ENCODE measurements at places on chromosomes 2 and 18.

GRCh38 chr2:124080281-124081153 lies 55.4 kb downstream of the CNTNAP5 start:
- no peak for DNase-seq

- DNase-seq = no peak
Measured at GRCh38 chr2:152761214-152761613, 42.8 kb downstream of the ARL6IP6 start.

DNA sequence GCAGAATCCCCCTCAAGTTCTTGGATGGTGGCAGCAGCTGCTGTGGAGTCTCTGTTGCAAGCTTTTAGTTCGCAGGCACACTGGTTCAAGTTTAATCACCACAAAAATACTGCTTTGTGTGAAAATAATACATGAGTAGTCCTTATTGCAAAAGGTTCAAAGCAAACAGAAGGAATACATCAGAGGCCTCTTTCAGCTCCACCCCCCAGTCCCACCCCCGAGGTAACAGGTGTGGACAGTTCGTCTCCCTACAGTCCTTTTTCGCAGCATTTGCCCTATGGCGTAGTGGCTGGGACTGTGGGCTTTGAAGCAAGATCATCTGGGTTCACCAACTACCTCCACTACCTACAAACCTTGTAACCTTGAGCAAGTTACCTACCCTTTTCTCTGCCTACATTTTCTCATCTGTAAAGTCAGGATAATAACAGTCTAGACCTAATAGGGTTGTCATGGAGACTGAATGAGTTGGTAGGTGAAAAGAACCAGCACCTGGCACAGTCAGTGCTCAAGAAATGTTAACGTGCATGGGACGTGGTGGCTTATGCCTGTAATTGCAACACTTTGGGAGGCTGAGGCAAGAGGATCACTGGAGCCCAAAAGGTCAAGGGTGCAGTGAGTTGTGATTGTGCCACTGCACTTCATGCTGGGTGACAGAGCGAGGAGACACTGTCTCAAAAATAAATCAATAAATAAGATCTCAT lies 61.7 kb downstream of the TCF7L1 start:
- DNase-seq = no peak

DNA sequence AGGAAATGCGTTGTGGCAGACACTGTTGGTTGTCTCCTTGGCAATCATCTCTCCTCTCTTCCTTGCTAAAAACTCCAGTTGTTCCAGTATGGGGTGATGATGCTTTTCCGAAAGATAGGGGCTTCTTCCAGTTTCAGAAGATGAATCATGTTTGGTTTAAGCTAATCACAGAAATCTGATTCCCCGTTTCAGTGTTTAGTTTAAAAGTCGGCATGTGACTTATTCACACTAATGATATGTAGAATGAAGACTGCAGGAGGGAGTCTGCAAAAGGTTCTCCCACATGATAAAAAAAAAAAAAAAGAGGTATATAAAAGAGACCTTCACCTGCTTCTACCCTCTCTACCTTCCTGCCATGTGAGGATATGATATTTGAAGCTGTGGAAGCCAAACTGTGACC lies 239.0 kb upstream of the SIX2 start:
- no peak for DNase-seq

DNA sequence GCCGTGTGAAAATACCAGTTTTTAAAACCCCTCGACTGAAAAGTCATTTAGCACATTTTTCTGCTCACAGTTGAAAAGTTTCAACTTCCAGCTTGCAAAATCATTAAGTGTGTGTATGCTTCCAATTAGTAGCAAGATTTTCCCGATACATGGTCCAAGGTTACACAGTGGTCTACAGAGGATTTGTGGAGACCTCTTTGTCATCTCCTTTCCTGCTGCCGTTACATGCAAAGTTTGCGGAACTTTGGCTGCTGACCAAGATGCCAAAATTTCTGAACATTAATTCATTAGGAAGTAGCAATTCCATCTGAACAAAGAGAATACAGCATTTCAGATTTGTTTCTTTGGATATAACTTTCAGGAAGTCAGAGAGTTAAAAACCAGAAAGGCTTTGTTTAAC lies 474.6 kb downstream of the PLCL1 start:
- no peak for DNase-seq

DNA sequence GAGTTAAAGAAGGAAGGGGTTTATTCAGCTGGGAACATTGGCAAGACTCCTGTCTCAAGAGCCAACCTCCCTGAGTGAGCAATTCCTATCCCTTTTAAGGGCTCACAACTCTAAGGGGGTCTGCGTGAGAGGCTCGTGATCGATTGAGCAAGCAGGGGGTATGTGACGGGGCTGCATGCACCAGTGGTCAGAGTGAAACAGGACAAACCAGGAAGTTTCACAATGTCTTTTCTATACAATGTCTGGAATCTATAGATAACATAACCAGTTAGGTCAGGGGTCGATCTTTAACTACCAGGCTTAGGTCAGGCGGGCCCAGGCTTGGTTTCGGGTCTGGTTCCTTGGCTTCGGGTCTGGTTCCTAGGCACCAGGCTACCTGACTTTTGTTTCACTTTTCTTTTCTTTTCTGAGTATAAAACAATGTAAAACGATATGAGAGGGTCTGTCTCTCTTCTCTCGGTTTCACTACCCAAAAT lies 30.1 kb upstream of the LIPG start:
- no peak for DNase-seq

- no peak for DNase-seq
Measured at GRCh38 chr2:45822272-45822630, 170.8 kb downstream of the PRKCE start.

DNA sequence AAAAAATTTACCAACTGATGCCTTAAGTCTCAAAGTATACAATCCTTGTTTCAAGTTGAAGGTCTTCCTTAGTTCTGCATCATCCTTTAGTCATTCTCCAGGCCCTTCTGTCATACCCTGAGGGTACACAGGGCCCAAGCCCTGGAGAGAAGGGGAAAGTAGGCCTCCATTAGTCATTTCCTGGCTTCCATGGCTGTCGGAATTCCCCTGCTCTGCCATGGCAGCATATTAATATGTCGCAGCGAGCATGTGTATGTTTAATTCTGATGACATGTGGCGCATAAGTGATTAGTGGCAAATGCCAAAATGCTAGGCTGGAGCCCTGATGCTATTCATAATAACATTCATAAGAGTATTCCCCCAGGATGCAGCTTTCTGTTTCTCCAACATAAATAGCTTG lies 22.1 kb downstream of the GPR39 start:
- DNase-seq = no peak

- no peak for DNase-seq
Measured at GRCh38 chr2:203889944-203890343, 22.4 kb downstream of the CTLA4 start.

DNA sequence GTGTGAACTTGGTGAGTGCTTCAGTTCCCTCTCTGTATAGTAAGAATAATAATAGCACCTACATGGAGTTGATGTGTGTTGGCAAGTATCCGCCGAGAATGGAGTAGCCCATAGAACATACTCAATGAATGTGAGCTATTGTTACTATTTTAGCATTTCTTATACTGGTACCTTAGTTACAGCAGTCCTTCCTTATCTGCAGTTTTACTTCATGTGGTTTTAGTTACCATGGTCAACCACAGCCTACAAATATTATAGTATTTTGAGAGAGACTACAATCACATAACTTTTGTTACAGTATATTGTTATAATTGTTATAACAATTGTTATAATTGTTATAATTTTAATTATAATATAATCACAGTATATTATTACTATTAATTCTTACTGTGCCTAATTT lies 152.5 kb upstream of the RASGRP3 start:
- DNase-seq = no peak

GRCh38 chr2:217179854-217180253 lies 320.0 kb upstream of the TNP1 start:
- DNase-seq = no peak

DNA sequence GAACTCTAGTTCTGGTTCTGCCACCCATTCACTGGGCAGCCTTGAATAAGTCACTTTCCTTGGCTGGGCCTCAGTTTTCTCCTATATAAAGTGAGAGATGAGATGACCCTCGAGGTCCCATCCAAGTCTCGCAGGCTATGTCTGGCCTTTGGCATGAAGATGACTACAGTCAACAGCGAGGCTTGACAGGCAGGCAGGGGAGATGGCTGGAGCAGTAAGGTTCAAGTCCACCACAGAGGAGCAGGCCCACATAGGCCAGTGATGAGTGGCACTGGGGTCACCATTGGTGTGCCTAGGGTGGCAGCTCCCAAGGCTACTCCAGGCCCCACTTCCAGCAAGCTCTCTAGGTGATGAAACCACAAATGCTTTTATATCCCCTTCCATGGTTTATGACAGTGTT lies 161.4 kb downstream of the ZFP36L2 start:
- no peak for DNase-seq

DNA sequence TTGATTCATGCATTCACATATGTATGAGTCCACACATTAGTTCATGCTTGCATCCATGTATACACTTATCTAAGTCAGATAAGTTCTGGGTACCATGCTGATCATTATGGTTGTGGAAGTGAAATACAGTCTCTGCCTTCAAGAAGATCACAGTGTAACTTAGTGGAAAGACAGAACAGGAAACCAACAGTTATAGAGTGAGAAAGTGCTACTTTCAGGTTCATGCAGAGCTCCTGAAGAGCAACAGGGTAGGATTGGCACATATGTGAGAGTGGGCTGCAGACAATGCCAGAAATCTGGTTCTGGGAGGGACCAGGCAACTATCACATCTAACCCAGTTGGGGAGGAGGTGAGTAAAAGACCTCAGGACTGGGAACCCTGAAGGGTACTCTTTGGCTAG lies 35.4 kb upstream of the PGAP1 start:
- DNase-seq = no peak

DNA sequence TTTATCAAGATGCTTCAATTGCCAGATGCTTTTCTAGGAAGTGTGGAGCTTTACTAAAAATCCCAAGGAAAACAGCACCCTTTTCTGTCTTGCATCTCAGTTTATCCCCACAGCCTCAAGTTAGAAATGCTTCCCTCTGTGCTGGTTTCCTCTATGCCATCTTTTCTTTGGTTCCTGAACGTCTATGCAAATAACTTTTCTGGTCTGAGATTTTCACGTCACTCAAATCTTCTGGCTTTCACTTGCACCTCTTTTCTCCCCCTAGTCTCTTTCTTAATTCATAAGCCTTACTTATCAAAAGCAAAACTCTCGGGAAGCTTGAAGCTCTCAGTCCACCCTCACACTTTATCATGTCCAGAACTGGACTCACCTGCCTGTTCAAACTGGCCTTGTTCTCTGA lies 33.9 kb downstream of the ARHGAP25 start:
- no peak for DNase-seq

DNA sequence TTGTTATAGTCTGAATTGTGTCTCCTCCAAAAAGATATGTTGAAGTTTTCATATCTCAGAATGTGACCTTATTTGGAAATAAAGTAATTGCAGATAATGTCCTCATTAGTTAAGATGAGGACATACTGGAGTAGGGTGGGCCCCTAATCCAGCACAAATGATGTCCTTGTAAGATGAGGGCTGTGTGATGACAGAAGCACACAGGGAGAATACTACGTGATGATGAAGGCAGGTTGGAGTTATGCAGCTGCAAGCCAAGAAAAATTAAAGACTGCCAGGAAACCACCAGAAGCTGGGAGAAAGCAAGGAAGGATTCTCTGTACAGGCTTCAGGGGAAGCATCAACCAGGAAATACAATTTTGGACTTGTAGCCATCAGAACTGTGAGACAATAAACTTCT lies 58.3 kb upstream of the PNPT1 start:
- DNase-seq = no peak

DNA sequence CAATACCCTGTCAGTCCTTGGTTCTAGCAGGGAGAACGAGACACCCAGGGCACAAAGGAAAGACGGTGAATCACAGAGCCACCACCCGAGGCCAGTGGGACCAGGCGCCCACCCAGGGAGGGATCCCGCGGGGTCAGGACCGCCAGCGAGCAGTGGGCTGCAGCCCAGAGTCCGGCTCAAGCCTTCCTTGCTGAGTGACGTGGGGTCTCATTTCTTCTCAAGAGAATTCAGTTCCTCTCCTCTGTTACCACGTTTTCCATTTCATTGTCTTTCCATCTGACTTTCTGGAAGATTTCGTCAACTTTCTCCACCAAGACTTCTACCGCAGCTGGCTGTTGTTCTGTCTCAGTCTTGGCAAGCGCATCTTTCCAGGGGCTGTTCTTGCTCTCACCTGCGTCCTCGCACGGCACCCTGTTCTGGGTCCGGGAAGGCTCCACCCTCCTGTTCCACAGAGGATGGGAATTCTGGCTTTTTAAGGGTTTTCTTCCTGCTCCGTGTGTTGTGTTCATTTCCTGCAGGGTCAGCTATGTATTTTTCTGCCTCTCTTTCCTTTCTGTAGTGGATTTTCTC lies 248.6 kb downstream of the NDUFA10 start:
- DNase-seq = no peak

Measured in stimulated activated CD4-positive, alpha-beta T cell treated with anti-CD3 and anti-CD28 coated beads, Interleukin-2, amount 100 ng/mL, for 24 hours (primary cell).